Activated naive CD4-positive, alpha-beta T cell treated with anti-CD3 and anti-CD28 coated beads, Interleukin-2, amount 50 U/mL, for 16 hours (primary cell): ENCODE measurements at places on chromosomes 1 and 21.

DNA sequence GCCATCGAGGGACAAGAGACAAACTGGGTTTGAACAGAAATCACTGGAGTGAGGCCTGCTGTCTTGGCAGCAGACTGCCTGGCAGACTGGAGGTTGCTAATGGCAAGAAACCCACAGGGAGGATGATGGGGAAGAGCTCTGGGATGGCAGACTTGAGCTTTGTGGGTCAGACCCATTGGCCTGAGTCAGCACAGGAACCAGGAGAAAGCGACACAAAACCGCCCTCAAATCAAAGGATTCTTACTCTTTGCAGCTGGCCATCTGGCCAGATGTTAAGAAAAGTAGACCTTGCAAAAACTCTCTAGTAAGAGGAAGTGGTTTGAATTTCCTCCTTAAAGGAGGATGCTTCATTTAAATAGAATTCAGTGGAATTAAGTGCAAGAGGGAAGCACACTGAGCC is 195.2 kb upstream of the JUN start:
- no peak for DNase-seq

GRCh38 chr1:26554781-26555180 is 25.2 kb downstream of the RPS6KA1 start:
- no peak for DNase-seq

DNA sequence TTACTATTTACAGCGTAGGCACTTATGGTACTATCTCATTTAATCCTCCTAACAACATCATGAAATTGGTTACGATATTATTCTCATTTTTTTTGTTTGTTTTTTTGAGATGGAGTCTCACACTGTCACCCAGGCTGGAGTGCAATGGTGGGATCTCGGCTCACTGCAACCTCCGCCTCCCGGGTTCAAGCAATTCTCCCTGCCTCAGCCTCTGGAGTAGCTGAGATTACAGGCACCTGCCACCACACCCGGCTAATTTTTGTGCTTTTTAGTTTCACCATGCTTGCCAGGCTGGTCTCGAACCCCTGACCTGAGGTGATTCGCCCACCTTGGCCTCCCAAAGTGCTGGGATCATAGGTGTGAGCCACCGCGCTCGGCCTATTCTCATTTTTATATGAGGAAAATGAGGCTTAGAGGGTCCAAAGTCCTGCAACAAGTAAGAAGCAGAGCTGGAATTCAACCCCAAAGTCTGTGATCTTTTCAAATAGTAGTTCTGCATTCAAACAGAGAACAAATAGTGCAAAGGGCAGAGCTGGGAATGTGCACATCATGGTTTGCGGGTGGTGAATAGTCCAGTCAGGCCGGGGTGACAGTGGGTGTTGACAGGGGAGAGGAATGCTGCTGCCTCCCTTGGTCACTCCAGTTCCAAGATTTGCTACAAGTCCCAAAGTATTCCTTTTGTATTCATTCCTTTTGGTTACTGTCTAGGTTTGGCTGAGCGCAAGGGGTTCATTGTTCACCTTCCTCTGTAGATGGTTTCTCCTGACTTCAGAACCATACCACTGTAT is 4.6 kb downstream of the PRUNE1 start:
- DNase-seq = no peak

- no peak for DNase-seq
Observed at GRCh38 chr21:18443701-18444100, 40.1 kb upstream of the TMPRSS15 start.

- DNase-seq = no peak
Observed at GRCh38 chr1:208129060-208129459, 115.1 kb downstream of the PLXNA2 start.

GRCh38 chr1:50378770-50379169 is 44.5 kb downstream of the DMRTA2 start:
- no peak for DNase-seq

GRCh38 chr1:207502726-207503125 is 6.8 kb downstream of the CR1 start:
- no peak for DNase-seq

DNA sequence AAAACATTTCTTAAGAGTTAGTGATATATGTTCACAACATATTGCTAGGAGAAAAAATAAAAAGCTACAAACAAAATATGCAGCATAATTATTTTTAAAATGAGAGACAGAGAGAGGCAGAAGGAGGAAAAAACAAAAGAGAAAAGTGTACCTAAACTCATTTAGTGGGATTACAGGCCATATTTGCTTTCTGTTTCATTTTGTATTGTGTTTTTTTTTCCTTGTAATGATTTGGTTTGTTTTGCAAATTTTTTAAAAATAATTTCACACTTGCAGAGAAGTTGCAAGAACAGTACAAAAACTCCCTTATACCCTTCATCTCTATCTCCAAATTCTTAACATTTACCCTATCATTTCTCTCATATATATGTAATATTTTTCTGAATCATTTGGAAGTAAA is 65.0 kb downstream of the LBR start:
- DNase-seq = no peak

- DNase-seq = no peak
Observed at GRCh38 chr1:30164693-30165092, 558.7 kb downstream of the MATN1 start.

- no peak for DNase-seq
Observed at GRCh38 chr1:85462931-85463649, 1.9 kb downstream of the DDAH1 start.

- no peak for DNase-seq
Observed at GRCh38 chr1:25113086-25113485, 119.2 kb downstream of the SYF2 start.

DNA sequence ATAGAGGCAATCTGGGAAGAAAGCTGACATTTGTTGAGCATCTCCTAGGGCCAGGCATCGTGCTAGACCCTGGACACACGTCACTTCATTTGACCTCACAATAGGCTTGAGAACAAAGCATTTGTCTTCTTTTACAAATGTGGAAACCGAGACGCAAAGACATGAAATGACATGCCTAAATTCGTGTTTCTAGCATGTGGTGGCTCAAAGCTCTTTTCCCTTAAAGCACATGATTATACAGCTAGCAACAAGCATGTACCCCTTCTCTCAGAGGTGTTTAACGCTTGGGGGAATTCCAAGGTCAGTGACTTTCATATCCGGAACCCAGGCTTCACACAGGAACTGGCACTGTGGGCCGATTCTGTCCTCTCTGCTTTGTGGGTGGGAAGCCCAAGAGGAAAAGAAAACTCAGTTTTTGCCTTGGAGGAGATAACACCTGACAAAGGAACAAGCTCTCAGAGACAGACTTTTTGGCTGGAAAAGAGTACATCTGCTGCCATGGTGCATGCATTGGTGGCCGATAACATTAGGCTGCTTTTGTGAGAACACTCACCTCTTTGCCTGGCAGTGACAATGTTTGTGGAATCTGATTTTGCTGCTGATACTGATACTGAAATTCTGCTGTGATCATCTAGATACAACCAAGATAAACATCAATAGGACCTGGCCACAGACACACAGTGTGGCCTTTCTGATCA is 15.4 kb upstream of the CD2 start:
- DNase-seq = peak; percentile 66

DNA sequence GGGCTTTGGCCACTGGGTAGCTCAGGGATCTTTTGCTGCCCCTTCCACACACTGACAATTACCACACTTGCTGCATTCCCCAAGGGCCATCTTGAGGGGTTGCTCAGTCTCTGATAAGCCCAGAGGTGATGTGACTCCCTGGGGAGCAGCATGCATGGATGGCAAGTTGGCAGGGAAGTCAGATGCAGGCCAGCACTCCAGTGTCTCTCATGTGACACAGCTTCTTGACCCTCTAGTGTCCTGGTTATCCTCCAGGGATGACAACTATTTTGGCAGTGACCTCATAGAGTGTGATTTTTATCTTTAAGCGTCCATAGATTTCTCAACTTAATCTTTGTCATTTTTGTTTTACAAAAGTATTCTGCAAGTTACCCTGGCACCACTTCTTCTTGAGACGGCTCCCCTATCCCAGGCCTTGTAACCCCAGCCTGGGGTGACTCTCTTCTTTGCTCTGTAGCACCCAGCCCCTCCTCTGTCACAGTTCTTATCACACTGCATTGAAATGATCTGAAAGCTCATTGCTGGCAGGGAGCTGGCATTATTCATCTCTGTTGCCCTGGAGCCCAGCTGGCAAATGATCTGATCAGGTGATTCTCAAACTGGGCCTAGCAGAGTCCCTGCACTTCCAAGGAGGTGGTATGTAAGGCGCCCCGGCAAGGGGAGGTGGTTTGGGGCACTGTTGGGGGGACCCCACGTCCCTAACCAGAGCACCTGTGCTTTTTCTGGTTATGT is 72.6 kb downstream of the TENT5C start:
- no peak for DNase-seq

- no peak for DNase-seq
Observed at GRCh38 chr21:42296501-42296900, 18.7 kb downstream of the TFF3 start.

DNA sequence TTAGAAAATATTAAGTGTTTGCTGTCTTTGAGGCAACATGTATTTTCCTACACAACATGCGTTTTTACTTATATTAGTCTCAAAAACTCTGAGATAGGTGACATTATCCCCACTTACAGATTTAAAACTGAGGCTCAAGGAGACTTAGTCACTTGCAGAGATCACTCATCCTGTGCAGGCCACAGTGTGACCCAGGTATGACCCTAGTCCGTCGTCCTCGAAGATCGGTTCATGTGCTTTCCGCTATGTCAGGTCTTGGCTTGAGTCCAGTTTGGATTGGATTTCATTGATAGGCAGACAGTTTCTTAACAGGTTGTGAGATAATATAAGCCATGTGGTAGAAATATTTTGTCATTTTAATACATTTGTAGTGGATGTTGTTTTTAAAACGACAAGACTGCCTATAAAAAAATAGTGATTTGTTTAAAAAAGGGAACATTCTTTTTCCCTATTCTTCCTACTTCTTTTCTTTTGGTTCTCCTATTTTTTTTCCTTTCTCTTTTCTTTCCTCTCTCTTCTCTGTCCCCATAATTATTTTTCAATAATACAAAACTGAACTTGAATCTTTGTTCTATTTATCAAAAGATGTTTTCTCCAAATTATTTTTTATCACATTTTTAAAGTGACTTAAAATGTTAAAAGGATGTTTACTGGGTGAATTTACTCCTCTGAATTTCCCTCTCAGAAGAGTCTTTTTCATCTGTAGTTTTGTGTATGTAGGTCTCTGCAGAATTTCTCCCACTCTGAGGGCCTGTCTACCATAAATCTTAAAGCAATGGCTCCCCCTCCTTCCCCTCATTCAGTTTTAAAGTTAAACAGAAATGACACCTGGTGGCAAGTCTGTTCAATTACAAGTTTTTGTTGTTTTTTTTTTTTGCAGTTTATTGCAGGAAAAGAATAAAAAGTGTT is 81.8 kb downstream of the PHTF1 start:
- no peak for DNase-seq

- DNase-seq = no peak
Observed at GRCh38 chr1:156826630-156827029, 10.0 kb upstream of the SH2D2A start.

GRCh38 chr1:235873045-235873444 is 6.3 kb upstream of the LYST start:
- DNase-seq = peak; percentile 39

DNA sequence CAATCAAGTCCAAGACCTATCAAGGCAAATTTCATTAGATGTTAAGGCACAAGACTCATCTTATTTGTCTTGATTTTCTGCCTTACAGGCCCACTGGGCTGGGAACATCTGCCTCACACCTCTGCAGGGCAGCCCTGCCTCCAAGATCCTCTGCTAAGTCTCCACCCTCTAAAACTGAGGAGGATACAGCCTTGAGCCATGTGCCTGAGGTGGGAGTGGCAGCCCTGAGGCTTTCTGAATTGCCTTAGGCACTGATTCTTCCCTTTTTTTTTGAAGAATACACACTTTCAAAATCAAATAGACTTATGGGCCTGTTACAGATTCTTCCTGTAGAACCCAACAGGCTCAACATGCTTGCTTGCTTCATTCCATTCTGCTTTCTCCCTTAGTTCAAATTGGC is 544.3 kb upstream of the ADAMTS5 start:
- no peak for DNase-seq

GRCh38 chr1:58391056-58391455 is 155.5 kb downstream of the OMA1 start:
- no peak for DNase-seq
